ENCODE measurements at places on chromosomes 7 and 10.

- DNase-seq: no peak
These were observed 106.4 kb downstream of the CAMK1D start for GRCh38 chr10:12455766-12456165.

- peak; percentile 30 for DNase-seq
These were observed 23.0 kb upstream of the EGFR start for GRCh38 chr7:54995610-54996363.

GRCh38 chr10:15814565-15814964 is 45.7 kb downstream of the MINDY3 start:
- no peak for DNase-seq

DNA sequence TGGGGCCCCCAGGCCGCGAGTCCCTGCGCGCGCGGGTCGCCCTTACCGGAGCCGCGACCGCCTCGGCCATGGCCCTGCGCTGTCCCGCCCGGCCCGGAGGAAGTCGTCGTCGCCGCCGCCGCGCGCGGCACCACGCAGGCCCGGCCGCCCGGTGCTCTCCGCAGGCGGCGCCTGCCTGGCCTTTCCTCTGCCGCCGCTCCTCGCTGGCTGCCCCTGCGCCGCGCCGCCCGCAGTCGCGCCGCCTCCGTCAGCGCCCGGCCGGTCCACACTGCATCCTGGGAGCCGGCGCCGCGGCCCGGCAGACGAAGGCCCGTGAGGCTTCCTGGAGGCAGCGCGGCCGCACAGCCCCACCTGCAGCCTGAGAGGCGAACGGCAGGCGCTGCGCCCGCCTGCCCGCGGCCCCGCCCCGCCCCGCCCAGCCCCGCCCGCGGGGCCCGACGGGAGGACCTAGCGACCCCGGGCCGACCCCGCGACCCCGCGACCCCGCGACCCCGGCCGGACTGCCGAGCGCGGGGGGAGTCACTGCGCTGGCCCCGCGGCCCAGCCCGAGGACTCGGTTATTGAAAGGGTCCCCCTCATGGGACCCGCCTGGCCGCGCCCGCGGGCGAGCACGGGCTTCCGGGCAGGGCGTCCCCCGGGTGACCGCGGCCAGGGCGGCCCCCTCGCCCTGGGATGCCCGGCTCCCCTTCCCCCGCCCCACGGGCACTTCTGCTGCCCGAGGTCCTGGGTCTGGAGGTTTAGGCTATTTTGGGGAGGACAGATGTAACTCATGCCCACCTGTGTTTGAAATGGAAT is at the start of gene ZNF746:
ZNF746 (minus strand) TSS at position 343 of the 795 bp plus-strand sequence; CDS start at position 70, 273 bp downstream.
- peak; percentile 96 for DNase-seq

DNA sequence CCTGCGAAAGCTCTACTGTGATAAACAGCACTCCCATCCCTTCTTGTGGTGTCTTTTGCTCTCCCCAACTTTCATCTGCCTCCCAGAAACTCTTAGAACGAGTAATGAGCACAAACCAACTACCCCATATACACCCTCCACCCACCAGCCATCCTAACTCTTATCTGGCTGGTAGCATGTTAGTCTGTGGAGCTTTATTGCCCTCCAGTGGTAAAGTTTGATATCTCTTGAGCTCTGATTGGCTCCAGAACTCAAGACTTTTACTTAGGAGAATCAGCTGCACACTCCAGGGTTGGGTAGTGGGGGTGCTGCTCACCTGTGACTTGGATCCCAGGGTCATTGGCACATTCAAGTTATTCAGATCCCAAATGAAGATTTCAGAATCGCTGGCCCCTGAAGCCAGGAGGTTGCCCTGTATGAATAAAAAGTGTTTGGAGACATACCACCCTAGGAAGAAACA is 10.9 kb downstream of the SEC31B start:
- peak; percentile 53 for DNase-seq

Data from GM10248 (cell line).